ENCODE measurements at places on chromosomes 11 and 22.

DNA sequence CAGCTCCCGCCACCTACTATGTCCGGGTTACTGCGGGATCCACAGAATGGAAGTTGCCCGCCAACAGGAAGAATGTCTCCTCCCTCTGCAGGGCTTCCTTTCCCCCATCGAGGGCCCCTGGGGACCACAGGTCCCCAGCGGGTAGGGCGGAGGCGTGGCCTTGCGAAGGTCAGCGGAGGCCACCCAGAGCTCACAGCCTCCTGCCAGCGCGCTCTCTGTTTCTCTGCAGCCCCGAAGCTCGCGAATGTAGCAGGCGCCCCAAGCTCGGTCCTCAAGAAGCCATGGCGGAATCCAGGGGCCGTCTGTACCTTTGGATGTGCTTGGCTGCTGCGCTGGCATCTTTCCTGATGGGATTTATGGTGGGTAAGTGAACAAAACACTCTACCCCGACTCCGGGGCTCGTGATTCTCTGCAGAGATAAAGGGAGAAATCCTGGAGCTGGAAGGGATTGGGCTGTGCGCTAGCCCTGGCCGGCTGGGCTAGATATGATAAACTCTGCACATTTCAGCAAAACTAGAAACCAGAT, at the start of gene NAALAD2:
TSS of gene NAALAD2 (plus strand) at position 186 of the 526 bp plus-strand sequence. CDS start at position 282, 96 bp downstream.
- no peak for DNase-seq

- no peak for DNase-seq
Measured at GRCh38 chr11:23252426-23252825, 392.2 kb upstream of the CCDC179 start.

DNA sequence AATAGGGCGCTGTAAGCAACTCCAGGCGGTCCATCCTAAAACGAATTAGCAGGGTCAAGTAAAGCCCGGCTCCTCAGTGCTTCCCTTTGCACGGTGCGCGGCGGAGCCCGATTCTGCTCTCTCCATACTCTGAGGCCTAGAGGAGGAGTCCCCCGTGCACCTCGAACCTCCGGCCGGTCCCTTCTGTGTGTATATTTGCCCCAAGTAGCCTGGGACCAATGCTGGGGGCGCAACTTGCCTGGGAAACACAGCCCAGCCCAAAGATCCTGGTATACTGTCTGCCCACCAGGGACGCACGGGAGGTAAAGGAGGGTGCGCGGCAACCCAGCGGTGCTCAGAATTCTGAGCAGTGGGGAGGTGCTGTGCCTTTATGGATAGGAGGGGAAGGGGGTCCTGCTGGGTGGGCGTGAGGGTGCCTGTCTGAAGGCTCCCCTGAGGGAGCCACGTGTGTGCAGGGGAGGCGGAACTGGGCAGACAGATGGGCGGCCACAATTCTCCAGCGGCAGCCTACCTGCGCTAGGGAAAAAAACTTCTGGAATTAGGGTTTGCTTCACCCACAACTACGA, 4.8 kb upstream of the TBX1 start:
- no peak for DNase-seq

- no peak for DNase-seq
Measured at GRCh38 chr11:66195867-66196266, 72.6 kb upstream of the RAB1B start.

DNA sequence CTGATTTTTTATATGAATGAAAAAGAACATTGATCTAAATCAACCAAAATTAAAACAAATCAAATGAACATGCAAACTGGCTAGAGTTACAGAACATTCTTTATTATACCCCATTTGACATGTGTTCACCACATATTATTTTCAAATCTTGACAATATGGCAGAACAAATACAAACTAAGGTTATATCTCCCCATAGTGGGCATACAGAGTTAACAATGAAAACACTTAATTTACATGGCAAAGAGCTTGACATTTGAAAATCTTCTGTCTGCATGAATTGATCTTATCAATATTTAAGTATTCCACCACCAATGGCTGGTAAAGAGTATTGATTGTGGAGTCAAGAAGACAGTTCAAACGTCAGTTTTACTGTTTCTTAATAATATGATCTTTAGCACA, 197.9 kb upstream of the ANO3 start:
- no peak for DNase-seq

GRCh38 chr11:77201991-77202841, 74.2 kb downstream of the MYO7A start:
- no peak for DNase-seq

- no peak for DNase-seq
Measured at GRCh38 chr11:129375751-129376657, at the start of gene BARX2. Gene BARX2, plus strand, starts transcription at chr11:129375848. Its CDS starts 188 bp downstream, at chr11:129376036.

- no peak for DNase-seq
Measured at GRCh38 chr22:44604455-44604854, 97.5 kb upstream of the PRR5 start.

GRCh38 chr22:16933291-16934282, 74.4 kb downstream of the GAB4 start:
- DNase-seq: no peak

- DNase-seq: no peak
Measured at GRCh38 chr11:67582011-67582410, 1.6 kb upstream of the GSTP1 start.

- no peak for DNase-seq
Measured at GRCh38 chr11:2129699-2130366, 9.4 kb downstream of the IGF2 start.

DNA sequence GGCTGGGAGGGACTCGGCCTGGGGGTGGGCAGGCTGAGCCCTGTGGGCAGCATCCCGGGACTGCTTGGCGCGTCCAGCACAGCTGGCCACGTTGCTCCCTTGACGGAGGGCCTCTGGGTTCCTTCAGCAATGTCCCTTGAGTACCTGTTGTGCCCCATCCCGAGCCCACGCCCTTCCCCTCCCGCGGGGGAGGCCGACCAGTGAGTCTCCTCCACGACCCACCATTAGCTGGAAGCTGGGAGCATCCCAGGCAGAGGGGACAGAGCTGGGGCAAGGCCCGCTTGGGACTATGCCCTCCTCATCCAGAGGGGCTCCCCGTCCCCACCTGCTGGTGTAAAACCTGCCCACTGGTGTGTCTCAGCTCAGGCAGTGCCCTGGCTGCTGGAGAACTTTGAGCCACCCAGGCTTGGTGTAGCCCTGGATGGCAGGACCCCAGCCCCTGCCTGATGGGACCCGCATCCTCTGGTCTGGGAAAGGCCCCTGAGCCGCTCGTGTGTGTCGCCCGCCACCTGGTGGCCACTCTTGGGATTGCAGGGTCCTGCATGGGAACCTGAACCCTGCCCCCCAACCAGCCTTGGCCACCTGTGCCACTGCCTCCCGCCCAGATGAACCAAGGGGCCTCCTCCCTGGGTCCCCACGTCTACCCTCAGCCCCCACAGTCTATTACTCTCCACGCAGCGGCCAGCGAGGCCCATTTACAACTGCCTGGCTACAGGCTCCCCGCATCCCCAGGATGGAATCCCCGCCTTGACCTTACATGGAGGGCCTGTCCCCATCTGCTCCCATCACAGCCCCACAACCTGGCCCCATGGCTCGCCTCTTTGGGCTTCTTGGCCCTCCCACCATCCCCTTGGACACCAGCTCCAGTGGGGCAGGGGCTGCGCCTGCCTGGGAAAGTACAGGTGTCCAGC, 16.6 kb upstream of the ARHGAP8 start:
- peak; percentile 69 for DNase-seq

GRCh38 chr11:109658190-109658589, 236.2 kb downstream of the C11orf87 start:
- DNase-seq: no peak

DNA sequence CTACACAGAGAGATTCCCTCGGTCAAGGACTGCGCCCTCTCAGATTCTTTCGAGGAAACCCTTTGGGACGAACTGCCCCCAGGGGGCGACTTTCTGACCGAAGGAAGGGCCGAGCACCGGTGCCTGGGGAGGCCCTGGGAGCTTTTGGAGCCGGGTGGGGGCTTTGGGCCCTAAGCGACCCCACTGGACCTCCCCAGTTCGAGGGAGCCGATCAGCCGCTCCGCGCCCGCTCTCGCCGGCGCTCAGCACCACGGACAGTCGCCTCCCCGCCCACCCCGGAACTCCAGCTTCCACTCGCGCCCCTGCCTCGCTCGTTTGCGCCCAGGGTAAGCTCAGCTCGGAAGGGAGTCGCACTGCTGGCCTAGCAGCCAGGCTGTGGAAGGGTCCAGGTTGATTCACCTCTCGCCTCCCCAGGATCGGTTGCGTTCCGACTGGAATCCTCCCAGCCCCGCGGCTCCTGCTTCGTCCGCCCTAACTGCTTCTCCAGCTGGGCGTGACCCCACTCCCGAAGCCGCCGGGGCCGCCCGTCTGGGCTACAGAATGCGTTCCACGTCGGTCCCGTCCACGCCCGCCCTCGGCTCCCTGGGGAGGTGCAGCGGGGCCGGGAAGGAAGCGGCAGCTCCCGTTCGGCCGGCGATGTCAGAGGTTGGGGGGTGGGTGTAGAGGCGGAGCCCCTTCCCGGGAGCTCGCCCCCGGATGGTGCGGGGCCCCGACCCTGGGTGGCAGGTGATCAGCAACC, 428 bp downstream of the SCN3B start:
- no peak for DNase-seq

- DNase-seq: no peak
Measured at GRCh38 chr11:107408762-107409211, 48.8 kb downstream of the CWF19L2 start.

- DNase-seq: no peak
Measured at GRCh38 chr11:35168671-35169070, 29.7 kb downstream of the CD44 start.

GRCh38 chr11:65452806-65453490, 30.4 kb downstream of the NEAT1 start:
- no peak for DNase-seq

DNA sequence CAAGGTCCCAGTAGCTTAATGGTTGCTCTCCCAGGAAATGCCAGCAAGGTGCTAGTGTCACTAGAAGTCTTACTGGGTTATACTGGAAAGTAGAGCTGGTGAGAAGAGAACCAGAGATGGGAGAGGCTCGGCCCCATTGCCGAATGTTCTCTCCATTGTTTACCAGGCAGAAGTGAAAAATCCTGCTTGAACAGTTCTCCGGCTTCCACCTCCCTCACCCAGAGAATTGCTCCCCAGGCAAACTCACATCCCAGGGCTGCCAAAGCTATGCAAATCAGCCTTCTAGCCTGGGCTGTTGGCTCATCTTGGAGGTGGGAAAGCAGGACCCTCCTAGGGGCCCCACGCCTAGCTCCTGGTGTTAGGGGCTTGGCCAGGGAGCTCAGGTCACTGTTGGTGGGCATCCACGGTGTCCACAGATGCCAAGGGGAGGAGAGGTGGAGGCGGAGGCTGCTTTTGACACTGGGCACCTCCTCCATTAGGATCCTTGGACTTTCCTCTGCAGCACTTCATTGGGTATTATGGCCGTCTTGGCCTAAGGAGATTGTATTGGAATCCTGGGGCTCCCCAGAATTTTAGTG, 20.1 kb downstream of the POU2F3 start:
- DNase-seq: no peak

- no peak for DNase-seq
Measured at GRCh38 chr11:27886857-27887256, 186.6 kb upstream of the BDNF start.

DNA sequence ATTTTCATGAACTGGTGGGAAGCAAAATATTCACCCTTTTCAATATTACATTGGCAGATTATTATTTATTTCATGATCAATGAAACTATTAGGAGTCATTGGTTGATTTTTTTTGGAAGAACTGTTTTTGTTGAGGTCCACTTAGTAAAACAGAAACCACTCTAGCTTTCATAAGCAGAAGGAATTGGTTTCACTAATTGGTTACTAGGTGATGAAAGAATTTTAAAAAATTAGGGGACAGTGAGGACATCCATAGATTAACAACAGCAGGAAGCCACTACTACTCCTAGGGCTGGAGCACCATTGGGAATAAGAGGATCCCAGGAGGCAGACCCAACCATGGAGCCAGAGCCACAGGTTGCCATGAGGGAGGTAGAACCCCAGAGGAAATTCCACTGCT, 74.4 kb upstream of the KCNA4 start:
- DNase-seq: no peak

DNA sequence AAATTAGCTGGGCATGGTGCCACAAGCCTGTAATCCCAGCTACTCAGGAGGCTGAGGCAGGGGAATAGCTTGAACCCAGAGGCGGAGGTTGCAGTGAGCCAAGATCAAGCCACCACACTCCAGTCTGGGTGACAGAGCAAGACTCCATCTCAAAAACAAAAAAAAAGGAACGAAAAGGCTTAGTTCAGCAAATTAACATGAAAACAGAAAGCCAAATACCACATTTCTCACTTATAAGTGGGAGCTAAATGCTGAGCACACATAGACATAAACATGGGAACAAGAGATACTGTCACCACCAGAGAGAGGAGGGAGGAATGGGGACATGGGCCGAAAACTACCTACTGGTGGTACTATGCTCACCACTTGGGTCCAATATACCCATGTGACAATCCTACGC, 38.6 kb downstream of the SCGB1A1 start:
- no peak for DNase-seq

- DNase-seq: no peak
Measured at GRCh38 chr22:24105013-24105360, 76.3 kb upstream of the SUSD2 start.

- DNase-seq: no peak
Measured at GRCh38 chr22:41598081-41598480, 8.4 kb upstream of the PMM1 start.

- DNase-seq: no peak
Measured at GRCh38 chr11:116648247-116649174, 124.3 kb downstream of the BUD13 start.

DNA sequence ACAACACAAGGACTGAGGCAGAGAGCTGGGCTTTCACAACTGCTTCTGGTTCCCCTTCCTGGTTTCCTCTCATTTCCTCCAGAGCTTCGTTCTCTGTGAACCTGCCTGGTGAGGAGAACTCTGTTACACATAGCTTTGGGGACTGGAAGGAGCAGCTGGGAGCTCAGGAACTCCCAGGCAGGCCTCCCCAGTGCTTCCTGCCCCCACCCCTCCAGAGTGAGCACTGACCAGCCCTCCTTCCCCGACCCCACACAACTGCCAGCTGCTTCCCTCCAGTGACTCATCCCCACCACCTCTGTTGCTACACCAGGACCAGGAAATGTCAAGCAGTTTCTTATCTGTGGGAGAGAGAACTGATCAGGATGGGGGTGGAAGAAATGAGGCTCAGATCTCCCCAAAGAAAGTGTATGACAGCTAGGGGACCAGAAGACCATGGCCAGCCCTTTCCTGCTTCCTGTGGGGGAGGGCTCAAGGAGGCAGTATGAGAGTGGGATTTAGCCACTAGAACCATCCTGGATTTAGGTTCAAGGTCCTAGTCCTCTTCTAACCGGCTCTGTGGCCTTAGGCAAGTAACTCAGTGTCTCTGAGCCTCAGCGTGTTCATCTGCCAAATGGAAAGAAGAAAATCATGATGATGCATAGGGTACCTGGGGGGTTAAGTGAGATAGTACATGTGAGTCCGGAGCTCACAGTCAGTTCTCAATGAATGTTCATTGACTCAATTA, 4.5 kb upstream of the TP53I11 start:
- DNase-seq: peak; percentile 53

- no peak for DNase-seq
Measured at GRCh38 chr11:68026391-68027105, 3.9 kb upstream of the NDUFS8 start.

GRCh38 chr11:45178890-45179671, 32.6 kb downstream of the PRDM11 start:
- no peak for DNase-seq

Data from CD4-positive, alpha-beta T cell treated with Interferon gamma for 1 hour (primary cell).